Activated T-helper 1 cell treated with Interleukin-2 at 50 U/mL for 16 hours (primary cell): ENCODE measurements at places on chromosomes 7 and 10.

- no peak for DNase-seq
Observed at GRCh38 chr7:27700501-27700900, 37.8 kb upstream of the HIBADH start.

DNA sequence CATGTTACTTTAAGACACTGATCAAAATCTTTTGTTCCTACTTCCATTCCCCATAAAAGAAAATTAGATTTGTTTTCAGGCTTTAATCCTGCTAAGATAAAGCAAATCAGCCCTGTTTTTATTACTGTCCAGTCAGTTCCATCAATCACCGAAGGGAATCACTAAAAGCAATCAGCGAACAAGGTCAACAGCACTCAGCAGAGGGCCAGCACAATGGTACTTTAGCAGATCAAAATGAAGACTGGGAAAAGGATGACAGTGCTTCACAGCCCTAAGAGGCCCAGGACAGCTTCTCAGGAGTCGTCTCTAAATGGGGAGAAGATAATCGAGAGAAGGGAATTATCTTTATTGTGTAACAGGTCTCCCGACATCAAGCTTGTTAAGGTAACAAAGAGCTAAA is 32.7 kb downstream of the SEM1 start:
- DNase-seq: no peak

DNA sequence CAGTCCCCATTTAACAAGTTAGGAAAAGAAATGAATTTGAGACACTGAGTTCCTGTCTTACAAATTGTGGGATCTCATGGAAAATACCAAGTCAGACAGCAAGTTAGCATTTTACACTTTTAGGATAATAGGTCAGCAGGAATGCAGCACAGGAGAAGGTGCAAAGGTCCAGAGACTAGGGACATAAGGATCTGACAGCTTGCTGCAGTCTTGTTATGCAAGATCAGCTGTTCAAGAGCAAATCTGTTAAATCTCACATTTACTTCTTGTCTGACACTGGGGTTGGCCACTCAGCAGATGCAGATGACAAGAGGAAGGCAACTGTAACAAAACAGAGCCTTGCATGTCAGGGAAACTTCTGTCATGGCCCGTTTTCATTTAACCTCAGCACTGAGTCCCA is 239.6 kb downstream of the PHF14 start:
- no peak for DNase-seq

GRCh38 chr7:144024213-144024612 is 24.1 kb downstream of the OR6B1 start:
- DNase-seq: no peak

DNA sequence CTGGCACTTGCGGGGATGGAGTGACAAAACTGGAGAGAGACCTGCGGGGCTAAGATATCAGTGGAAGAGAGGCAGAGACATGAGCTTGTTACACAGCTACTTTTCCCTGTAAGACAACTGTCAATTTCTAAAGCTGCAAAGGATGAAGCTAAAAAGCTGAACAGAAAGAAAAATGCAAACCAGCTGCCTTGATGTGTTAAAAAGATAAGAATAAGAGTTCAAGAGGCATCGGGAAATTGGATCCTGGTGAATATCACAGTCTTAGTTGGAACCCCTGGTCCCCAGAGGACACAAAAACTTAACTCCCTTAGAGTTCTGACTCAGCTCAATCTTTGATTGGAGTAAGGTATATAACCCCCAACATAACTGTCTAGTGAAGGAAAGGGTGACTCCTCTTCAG is 38.8 kb downstream of the VPS41 start:
- DNase-seq: no peak

DNA sequence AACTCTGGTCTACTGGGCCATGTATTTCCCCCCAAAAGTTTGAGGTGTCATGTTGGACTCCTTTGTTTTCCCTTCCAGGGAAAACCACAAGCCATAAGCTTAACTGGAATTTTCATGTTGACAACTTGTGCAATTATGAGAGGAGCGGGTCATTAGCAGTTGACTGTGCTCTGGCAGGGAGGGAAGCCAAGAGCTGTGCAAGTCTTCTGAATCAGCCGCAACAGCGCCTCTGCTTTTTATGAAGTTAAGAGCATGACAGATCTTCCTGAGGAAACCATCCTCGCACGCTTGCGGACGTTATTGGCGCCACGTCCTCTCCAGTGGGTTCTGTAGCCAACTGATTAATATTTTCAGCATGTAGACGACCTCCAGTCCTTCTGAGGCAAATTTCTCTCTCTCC is 148.7 kb upstream of the MKI67 start:
- no peak for DNase-seq

DNA sequence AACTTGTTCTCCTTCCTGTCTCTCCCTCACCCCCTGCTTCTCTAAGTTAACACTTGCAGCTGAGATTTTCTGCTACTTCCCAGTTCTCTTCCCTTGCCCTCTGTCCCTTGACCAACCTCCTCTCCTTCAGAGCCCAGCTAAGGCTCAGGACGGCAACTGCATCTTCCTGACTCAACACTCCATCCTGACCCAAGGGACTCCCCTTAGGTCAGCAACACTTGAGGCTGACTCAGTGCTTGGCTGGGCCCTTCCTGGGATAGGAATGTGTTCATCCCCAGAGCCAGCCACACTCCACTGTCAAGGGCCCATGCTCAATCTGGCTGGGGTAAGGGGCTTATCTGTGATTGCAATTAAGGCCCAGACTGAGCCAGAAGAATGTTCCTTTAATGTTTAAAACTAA is 3.4 kb downstream of the CALHM2 start:
- DNase-seq: no peak
